Stimulated activated CD8-positive, alpha-beta memory T cell treated with anti-CD3 and anti-CD28 coated beads, Interleukin-4, amount 100 ng/mL, for 48 hours (primary cell): ENCODE measurements at places on chromosomes 7 and 10.

- no peak for DNase-seq
These were observed 297.4 kb upstream of the NEBL start for GRCh38 chr10:21194510-21194993.

DNA sequence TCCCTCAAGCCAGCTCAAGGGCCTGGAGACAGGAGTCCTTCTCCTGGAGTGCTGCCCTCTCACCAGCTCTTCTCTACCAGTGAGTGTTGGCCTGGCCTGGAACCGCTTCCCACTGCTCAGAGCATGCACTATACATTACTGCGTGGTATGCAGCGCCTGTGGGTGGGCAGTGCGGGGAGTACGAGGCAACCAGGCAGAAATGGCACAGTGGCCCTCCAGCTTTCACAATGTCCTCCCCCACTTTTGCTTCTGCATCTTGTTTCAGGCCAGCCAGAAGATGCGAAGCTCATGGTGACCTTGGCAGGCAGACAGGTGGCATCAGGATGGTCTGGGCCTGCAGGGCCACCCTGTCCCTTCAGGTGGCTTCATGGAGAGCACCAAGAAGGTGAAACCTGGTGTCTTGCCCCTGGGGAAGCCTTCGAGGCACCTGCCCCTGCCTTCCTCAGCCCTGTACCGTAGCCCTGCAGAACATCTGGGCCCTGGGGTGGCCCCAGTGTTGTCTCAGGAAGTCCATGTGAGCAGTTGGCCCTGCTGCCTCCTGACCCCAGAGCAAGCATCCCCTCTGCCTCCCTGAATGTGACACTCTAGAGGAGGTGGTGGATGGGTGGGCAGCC, 35.8 kb downstream of the RASGEF1A start:
- no peak for DNase-seq

DNA sequence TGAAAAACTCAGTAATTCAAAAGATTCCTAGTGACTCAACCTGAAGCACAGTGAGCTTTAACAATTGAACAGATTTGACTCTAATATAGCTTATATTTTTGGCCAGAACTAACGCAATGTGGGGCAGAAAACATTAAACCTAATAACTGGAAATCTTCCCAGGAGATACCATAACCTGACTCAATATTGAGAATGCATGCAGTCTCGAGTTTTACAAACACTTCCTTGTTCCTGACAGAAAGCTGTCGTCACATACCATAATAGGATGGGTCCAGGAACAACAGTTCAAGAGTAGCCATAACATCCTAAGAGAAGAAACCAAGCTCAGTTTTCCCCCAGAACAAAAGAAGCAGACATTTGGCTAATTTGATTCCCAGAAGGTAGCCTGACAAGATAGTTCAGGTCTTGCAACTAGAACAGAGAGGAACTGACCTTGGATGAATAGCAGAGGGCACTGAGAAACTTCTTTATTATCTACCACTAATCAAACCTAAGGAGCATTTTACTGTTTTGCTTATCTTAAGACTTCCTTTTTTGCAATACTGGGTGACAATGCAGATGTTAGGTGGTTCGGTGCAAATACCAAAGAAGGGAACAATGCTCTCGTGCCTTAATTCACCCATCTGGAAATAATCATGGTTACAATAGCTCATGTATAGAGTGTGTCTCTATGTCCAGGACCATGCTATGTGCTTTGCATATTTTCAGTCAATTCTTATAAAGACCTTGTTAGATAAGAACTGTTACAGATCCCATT, 38.6 kb upstream of the ACSL5 start:
- no peak for DNase-seq

DNA sequence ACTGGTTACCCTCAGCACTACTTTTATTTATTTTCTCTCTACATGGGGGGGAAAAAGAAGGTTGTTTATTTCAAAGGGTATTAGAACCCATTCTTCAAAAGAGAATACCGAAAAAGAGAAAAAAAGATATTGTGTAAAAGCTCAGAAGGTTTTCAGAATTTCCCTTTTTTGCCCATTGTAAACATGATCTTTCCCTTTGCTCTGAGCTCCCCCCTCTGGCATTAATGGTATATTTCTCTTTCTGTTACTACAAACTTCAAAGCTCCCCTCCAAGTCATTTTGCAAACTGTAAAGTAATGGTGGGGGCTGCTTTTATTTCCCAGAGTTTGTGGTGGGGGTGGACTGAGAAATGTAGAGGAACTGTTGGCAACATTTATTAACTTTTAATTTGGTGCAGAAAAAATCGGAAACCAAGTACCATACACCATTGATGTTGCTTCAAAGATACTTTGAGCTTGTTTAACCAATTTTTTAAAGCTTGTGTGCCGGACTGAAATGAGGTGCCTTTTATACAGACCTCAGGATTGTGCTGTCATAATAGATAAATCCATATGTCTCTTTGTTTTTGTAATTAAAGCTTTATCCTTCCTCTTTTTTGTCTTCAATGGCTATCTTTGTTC, 181.5 kb downstream of the EXOC4 start:
- DNase-seq = no peak

- no peak for DNase-seq
These were observed 5.1 kb downstream of the RAPGEF5 start for GRCh38 chr7:22351878-22352277.

GRCh38 chr7:100546129-100546925, 7.3 kb downstream of the AGFG2 start:
- DNase-seq = no peak

DNA sequence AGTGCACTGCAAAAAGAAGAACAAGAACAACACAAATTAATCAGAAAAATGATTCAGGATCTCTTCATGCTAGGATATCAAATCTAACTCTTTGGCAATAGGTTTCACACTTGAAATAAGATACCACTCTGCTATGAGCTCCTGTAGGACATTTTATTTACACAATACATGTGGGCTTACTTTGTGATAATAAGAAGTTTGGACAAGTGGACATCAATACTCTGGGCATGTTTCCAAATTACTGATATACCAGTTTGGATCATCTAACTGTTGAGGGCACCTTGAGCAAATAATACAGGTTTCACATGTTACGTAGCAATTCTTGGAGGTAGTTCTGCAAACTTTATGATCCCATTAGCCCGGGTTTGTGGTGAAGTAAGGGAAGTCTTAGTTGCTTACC, 59.8 kb downstream of the CPVL start:
- DNase-seq = no peak

DNA sequence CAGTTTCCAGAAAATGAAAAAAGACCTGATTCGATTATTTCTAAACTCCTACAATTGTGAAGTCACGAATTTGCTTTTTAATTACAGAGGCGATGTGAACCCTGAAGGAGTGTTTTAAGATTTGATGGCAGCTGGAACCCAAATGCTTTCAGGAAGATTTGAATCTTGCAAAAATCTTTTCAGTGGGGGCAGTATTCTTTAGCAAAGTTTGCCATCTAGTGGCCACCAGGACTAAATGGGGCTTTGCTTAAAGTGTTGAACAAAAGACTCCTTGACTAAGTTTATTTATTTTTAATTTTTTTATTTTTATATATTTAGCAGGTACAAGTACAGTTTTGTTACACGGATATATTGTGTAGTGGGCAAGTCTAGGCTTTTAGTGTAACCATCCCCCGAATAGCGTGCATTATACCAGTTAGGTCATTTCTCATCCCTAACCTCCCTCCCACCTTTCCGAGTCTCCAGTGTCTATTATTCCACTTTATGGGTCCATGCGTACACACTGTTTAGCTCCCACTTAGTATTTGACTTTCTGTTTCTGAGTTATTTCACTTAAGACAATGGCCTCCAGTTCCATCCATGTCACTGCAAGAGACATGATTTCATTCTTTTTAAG, 98.8 kb downstream of the CACNB2 start:
- no peak for DNase-seq

DNA sequence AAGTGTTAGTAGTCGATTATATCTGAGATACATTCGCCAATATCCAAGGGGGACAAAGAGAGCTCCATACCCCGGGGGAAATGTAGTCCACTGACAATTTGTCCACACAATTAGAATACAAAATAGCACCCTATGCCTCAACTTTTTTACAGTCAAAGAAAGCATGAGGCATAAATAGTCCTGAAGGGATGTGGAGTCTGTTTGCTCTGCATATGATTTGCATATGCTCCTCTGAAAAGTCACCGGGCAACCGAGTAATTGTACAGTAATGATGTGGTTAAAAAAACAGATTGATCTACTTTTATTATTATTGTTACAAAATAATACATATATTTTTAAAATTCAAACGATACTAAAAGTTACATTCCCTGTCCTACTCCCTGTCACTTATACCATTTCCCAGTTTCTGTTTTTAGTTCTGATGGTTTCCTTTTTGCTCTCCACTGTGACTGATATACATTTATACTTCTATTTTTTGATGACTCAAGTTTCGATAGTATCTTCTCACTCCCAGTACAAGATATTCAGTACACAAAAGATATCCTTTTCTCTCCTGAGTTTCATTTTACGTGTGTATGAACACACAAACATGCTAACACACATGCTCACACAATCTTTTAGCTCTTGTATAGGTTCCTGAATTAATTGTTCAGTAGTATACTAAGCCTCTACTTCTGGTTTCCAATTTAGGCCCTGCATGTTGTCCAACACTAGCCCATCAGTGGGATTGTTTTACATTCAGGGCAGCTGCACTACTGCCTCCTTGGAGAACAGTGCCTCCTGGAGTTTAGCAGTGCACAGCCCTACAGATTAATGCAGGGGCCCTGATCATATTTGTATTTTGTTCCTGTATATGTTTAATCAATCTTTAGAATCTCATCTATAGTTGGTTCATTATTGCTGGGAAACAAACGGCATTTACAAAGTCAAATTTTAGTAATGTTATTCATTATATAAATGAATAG, 130.9 kb downstream of the TES start:
- no peak for DNase-seq
